ENCODE measurements at places on chromosomes 12 and 14.

GRCh38 chr14:36553656-36554260 lies 28.7 kb downstream of the NKX2-8 start:
- DNase-seq, result no peak

DNA sequence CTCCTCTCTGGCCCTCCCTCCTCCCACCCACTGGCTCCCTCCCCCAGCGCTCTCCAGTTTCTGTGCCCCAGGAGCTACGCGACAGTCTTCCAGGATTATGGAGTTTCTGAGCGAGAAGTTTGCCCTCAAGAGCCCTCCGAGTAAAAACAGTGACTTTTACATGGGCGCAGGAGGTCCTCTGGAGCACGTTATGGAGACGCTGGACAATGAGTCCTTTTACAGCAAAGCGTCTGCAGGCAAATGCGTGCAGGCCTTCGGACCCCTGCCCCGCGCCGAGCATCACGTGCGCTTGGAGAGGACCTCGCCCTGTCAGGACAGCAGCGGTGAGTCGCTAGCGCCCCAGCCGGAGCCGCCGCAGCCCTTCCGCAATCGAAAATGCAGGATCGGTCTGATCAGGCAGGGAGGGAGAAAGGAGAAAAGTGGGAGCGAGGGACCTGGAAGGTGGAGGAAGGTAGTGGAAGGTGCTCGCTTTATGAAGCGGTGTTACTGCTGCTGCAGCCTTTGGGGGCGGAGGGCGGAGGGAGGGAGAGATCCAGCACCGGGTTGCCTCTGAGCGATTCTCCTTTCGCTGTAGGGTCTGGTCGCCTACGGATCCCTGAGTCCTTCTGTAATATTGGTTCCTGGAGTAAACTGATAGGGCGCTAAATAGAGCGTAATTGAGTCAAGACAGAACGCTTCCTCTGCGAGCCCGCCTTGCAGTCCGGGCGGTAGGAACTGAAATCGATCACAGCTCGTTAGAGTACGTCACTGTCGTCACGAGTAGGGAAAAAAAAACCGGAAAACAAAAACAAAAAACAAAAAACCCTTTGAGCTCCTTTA lies at the start of gene ALX1:
ALX1 (plus strand) TSS at position 56 of the 819 bp plus-strand sequence; CDS start at position 98, 42 bp downstream.
- peak; percentile 57 for DNase-seq

- DNase-seq, result no peak
These were observed at the start of gene HDAC7 for GRCh38 chr12:47819896-47820630. Gene HDAC7, minus strand, starts transcription at chr12:47819903. Its CDS starts 118 bp downstream, at chr12:47819785.

- DNase-seq, result no peak
These were observed 574 bp downstream of the GLRX5 start for GRCh38 chr14:95535226-95536021.

DNA sequence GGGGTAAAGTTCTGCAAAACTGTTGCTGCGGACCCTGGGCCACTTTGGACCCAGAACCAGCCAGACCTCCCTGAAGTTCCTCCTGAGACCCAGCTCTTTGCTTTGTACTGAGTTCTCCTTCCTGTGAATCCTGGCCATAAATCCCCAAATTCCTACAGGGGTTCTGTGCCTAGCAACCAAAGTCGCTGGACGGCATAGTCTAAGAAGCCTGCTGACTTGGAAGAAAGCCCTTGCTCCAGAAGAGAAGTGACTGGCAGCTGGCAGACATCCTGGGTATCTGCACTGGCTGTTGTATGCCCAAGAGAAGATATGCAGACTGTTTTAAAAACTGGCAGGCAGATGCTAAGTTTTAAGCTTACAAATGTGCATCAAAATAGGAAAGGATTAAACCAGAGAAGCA lies 99.9 kb upstream of the SLC24A4 start:
- DNase-seq, result no peak
